H1 (cell line): ENCODE measurements at places on chromosomes 2 and 18. TPM values are rescaled to one million over a fixed set of nuclear protein-coding genes. Genes with fewer than 3 reads are reported as not detected.

RBBP8 gene
- total RNA-seq, result 63.4 and 65.8 TPM in 2 replicates

GRB14 gene
- 11.6 and 13.5 TPM in 2 replicates for total RNA-seq

KCNJ3 gene
- 0.50 and 0.80 TPM in 2 replicates for total RNA-seq

HAAO gene
- 2.5 and 3.2 TPM in 2 replicates for total RNA-seq

DAPL1 gene
- total RNA-seq, result not detected in 2 replicates

HJURP gene
- total RNA-seq, result 56.6 and 60.5 TPM in 2 replicates

SIX3 gene
- 0.19 and 0.21 TPM in 2 replicates for total RNA-seq

OSBPL6 gene
- total RNA-seq, result 5.6 and 7.2 TPM in 2 replicates

REG3G gene
- not detected in 2 replicates for total RNA-seq

LHCGR gene
- total RNA-seq, result 0.31 and 0.73 TPM in 2 replicates

BUB1 gene
- 113 and 118 TPM in 2 replicates for total RNA-seq

CLHC1 gene
- total RNA-seq, result 7.2 and 10.8 TPM in 2 replicates

CPLX4 gene
- not detected in 2 replicates for total RNA-seq

IL36G gene
- total RNA-seq, result not detected in 2 replicates

MYL1 gene
- total RNA-seq, result not detected in 2 replicates

TMEM163 gene
- 2.8 and 2.9 TPM in 2 replicates for total RNA-seq

GPR39 gene
- 0.63 and 0.65 TPM in 2 replicates for total RNA-seq

AMER3 gene
- total RNA-seq, result 0.19 and 0.55 TPM in 2 replicates

ZNF236 gene
- 14.2 and 14.5 TPM in 2 replicates for total RNA-seq

PRADC1 gene
- total RNA-seq, result 7.5 and 8.9 TPM in 2 replicates

IGFBP5 gene
- total RNA-seq, result 2.0 and 2.5 TPM in 2 replicates

GKN1 gene
- total RNA-seq, result not detected in 2 replicates

NT5DC4 gene
- not detected in 2 replicates for total RNA-seq

CNDP1 gene
- not detected in 2 replicates for total RNA-seq

TSPYL6 gene
- total RNA-seq, result not detected in 2 replicates

FHL2 gene
- 33.2 and 33.4 TPM in 2 replicates for total RNA-seq

TCF23 gene
- not detected in 2 replicates for total RNA-seq

SLC11A1 gene
- total RNA-seq, result 0.21 and 0.43 TPM in 2 replicates

MOB4 gene
- total RNA-seq, result 46.8 and 54.2 TPM in 2 replicates

NTSR2 gene
- not detected in 2 replicates for total RNA-seq

OTOS gene
- total RNA-seq, result 0.63 TPM in 1 of 2 replicates, not detected in the other

UGT1A10 gene
- total RNA-seq, result not detected in 2 replicates

KRTCAP3 gene
- total RNA-seq, result 50.1 and 55.4 TPM in 2 replicates

REG1B gene
- not detected in 2 replicates for total RNA-seq

SLC39A10 gene
- total RNA-seq, result 219 and 234 TPM in 2 replicates

ACOXL gene
- 20.6 and 20.8 TPM in 2 replicates for total RNA-seq

CTLA4 gene
- not detected in 2 replicates for total RNA-seq

DYSF gene
- total RNA-seq, result 7.1 and 8.5 TPM in 2 replicates

ASTL gene
- 0.60 and 0.75 TPM in 2 replicates for total RNA-seq

CABYR gene
- total RNA-seq, result 18.8 and 20.1 TPM in 2 replicates

ZNF638 gene
- 143 and 144 TPM in 2 replicates for total RNA-seq

ALK gene
- total RNA-seq, result 0.09 and 0.10 TPM in 2 replicates

DYNAP gene
- 0.15 and 0.22 TPM in 2 replicates for total RNA-seq

SPDYA gene
- 0.27 and 0.35 TPM in 2 replicates for total RNA-seq

ASXL3 gene
- 1.3 TPM in 2 replicates for total RNA-seq

NCKAP5 gene
- 0.46 and 0.86 TPM in 2 replicates for total RNA-seq

AKAIN1 gene
- not detected in 2 replicates for total RNA-seq

MC2R gene
- not detected in 2 replicates for total RNA-seq

CCDC74B gene
- 4.3 and 6.7 TPM in 2 replicates for total RNA-seq

IMPA2 gene
- total RNA-seq, result 135 and 140 TPM in 2 replicates
